ENCODE measurements at places on chromosomes 16 and 17. TPM values are rescaled to one million over a fixed set of nuclear protein-coding genes. Genes with fewer than 3 reads are reported as not detected.

DNA sequence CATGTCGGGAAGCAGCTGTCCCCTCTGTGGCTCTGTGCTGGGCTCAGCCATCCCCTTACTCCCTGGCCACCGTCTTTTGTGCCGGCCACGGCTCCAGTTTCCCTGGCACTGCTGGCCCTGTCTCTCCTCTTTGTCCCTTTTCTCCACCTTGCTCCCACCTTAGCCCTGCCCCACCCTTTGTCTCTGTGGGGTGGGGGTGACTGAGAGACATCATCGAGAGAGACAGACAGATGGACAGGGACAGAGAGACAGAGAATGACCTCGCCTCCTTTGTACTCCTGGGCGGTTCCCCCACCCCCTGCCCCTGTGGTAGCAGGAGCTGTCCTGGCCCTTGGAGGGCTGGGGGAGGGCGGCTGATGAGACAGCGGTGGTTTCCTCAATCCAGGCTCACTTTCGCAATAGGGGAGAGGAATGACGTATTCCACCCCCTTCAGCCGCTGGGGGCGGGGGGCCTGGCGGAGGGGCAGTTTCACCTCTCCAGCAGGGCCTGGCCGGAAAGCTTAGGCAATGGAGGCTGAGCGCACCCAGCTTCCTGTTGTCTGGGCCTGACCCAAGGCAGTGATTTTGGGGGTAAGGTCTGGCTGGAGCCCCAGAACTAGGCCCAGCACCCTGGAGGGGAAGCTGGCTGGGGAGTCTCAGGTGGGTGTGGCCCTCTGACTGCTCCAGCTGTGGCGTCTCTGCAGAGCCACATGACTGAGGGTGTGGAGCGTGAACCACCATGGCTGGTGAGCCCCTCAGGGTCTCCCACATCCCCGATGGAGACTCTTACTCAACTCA, 7.3 kb downstream of the FMNL1 start:
- DNase-seq, result no peak

DNA sequence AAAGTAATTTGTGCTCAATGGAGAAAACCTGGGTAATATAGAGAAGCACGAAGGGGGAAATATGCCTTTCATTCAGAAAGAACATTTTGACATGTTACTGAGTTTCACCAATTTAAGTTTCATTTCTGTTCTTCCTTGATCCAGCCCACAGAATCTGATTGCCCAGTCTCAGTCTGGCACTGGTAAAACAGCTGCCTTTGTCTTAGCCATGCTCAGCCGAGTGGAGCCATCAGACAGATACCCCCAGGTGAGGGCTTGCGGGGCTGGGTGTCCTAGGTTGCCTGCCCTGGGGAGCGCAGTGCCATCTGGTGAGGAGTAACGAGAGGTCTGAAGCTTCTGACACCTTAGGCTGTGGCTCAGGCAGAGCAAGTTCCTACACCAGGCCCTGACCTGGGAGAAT, 17.7 kb downstream of the DDX19A start:
- no peak for DNase-seq

GRCh38 chr17:76155988-76156661, 15.1 kb upstream of the FOXJ1 start:
- no peak for DNase-seq

GRCh38 chr16:57985204-57986181, 14.6 kb upstream of the CNGB1 start:
- no peak for DNase-seq

GRCh38 chr17:69430488-69430887, 16.0 kb downstream of the MAP2K6 start:
- DNase-seq, result no peak

DNA sequence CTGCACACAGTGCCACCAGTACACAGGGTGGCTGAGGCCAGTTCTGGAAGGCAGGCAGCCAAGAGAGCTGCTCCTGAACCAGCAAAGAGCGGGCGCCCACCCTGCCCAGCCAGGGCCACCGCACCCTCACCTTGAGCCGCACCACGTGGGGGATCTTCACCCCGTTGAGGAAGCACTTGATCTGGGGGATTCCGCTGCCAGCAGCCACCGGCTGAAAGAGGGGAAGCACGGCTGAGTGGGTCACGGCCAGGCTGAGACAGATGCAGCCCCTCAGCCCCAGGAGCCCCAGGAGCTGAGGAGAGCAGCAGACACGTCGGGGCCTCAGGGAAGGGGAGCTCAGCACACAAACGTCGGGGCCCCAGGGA, 14.6 kb upstream of the CCDC154 start:
- no peak for DNase-seq

- no peak for DNase-seq
Observed at GRCh38 chr17:3669548-3669947, 936 bp downstream of the EMC6 start.

Gene CCDC40
- polyA plus RNA-seq, result 2.2 TPM

All from urinary bladder (tissue), 4 donors.